ENCODE measurements at places on chromosomes 16 and 17.

DNA sequence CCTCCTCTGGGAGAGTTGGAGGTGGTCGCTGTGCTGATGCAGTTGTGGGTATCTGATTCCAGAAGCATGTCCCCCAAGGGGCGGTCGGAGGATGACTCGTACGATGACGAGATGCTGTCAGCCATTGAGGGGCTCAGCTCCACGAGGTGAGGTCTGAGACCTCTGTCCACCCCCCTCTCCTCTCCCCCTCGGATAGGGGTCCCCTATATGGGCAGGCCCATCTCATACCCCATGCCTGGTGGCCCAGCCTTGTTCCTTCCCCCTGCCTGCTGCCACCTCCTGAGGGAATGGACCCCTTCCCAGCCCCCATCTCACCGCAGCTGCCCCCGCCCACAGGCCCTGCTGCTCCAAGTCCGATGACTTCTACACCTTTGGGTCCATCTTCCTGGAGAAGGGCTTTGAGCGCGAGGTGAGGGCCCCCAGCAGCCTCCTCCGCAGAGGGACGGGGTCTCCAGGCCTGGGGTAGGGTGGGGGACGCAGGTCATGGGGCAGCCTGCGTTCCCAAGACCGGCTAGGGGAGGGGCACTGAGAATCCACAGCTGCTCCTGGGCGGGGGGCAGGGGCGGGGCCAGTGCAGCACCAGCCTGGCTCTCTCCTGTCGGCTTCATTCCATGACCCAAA lies 39.2 kb downstream of the ADCY7 start:
- DNase-seq = no peak

- DNase-seq = no peak
Observed at GRCh38 chr17:75750661-75751423, 14.2 kb downstream of the GALK1 start.

DNA sequence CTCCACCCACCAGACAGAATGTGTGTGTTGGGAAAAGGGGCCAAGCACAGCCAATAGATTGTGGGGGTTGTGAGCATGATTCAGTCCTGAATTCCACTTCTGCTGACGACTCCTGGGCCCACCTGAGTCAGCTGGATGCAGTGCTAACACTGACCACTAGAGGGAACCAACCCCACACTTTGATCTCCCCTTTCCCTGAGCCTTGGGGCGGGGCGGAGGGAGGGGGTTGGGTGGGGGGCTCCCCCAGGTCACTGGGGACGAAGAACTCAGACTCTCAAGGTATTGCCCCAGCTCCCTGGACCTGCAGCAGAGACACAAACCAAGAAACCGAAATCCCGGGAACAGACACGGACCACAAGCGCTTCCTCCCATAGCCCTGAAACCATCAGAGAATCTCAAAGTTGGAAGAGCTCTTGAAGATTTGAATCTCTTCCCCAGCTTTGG lies 621 bp upstream of the CSHL1 start:
- DNase-seq = peak; percentile 20

DNA sequence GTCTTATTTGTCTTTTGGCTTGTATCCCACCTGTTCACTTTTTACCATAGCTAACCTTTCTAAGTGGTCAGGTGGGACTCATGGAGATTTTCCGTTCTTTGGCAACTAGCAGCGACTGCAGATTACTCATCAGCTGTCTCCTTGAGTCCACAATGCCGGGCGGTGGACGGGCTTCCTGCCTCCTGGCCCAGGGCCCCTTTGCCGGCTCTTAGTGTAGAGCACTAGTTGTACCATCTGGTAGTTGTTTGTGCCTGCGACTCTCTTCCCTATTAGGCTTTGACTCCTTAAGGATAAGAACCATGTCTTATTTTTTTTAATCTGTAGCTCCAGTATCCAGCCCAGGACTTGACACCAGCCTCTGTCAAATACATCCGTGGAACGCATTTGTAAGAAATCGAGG lies 399.9 kb downstream of the WWOX start:
- DNase-seq = no peak

- no peak for DNase-seq
Observed at GRCh38 chr16:31569360-31569717, 41.6 kb downstream of the AHSP start.

DNA sequence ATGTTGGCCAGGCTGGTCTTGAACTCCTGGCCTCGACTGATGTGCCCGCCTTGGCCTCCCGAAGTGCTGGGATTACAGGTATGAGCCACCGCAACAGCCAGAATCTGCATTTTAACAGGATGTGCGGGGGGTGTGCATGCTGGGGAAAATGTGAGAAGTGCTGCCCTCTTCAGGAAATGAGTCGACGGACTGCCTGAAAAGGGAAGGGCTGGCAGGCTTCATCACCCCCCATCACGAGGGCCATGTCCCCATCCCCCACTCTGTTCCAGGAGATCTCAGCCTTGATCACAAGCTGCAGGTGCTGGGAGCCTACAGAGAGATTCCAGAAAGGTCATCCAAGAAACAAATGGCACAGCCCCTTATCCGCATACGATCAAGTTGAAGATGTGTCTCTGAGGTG lies 195.3 kb upstream of the RPL38 start:
- DNase-seq = peak; percentile 2

All from choroid plexus epithelial cell (primary cell).